ENCODE measurements at places on chromosomes 1 and 21.

GRCh38 chr1:94875794-94876193 lies 51.1 kb downstream of the CNN3 start:
- DNase-seq = no peak

DNA sequence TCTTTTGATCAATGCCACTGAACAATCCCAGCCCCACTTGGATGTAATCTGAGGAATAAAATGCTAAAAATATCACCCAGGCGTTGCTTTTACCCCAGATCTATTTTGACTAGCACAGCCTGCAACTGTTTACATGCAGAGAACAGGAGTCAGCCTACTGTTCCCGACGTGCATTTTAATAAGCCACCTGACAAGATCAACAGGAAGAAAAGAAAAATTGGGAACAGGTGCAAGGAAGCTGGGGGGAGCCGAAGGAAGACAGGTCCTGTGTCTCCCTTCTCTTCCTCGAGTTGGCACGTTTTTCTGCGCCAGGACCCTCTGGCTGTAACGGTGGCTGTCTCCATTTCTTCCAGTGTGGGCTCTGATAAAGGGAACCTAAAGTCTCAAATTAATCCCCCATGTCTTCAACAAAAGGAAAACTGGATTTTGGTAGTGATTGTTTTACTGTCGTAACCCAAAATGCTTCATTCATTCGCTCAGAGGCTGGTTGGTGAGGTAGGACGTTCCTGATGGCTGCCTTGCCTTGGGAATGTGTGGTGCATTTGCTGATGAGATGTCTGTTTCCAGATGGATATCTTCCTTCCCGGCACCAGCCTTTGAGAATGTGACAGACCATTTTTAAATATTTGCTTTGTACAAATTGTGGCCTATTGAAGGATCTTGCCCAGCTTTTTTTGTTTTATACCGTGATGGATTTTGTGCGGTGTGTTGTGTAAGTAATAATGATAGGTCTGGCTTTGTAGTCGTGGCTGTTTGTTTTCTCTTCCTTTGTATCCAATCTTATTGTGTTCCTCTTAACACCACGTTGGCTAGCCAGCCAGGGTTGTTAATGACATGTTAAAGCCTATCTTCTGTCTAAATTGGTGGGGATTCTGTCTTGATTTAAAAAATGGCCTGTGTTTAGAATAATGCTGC lies 117.5 kb downstream of the C1orf21 start:
- DNase-seq = no peak

GRCh38 chr1:48236716-48237470 lies 14.4 kb downstream of the SLC5A9 start:
- DNase-seq = no peak

DNA sequence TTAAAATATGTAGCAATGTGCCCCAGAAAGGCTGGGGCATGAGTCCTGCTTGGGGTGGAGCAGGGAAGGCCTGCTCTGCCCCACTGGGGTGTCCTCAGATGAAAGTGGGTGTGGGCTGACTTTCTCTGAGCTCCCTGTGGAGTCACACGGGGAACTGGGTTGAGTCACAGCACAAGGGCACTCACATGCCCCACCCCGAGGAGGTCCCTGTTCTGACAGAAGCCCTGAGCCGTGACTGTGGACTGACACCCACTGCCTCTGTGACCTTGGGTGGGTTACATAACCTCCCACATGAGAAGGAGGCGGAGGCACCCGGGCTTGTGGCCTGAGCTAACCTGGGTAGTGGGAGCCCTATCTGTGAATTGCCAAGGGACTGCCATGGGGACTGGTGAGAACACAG lies 52.5 kb upstream of the TINAGL1 start:
- DNase-seq = peak; percentile 70

DNA sequence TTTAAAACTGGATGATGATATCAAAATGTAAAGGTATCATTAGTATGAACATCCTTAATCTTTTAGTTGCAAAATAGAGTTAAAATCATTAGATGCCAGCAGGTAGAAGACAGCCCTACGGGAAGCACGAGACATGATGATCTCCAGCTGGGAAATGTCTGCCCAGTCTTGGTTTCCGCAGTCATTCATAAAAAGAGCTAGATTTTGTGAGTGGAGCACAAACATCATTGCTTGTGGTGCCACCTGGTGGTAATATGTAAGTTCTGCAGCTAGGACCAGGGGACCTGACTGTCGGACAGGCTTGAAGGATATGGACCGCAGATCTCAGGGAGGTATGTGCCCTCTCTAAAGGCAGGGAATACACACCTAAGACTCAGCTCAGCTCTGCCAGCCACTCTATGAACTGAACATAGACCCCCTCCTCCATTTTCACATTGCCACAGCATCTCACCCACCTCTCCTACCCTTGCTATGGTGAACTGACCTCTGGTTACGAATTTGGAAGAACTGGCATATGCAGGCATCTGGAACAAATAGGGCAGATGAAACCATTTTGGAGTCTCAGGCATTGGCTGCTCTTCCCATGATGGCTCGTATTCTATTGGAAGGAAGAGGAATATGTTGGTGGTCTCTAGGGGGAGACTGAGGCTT lies 9.2 kb downstream of the FCMR start:
- DNase-seq = peak; percentile 74

DNA sequence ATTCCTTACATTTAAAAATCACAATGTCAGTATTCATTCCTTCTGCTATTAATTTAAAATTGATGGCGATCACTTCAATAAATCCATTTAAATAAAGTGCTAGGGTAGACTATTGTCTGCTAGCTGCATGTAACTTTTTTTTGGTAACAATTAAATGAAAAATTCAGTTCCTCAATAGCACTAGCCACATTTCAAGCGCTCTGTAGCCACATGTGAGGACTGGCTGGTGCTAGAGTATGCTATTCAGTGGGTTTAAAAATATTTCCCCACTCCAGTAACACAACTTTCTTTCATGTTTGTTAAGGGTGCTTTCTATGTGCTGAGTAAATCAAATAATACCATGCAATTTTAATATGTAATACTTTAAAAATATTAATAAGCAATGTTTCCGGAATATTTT lies 108.2 kb downstream of the LTN1 start:
- no peak for DNase-seq

DNA sequence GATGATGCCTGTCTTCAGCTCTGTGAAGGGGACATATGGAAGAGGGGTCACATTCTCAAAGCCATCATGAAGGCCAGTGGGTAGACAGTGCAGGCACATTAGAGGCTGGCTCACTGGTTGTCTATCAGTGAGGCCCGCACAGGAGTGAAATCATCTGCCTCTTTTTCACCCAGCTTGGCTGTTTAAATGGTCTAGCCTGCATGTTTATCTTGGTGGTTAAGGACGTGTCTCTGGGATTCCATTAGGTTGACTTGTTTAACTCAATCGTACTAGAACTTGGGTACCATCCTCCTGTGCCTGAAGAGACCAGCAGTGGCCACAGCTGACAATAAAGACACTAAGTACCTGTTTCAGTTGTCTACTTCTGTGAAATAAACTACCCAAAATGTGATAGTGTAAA lies 219.3 kb downstream of the PLPP3 start:
- no peak for DNase-seq

DNA sequence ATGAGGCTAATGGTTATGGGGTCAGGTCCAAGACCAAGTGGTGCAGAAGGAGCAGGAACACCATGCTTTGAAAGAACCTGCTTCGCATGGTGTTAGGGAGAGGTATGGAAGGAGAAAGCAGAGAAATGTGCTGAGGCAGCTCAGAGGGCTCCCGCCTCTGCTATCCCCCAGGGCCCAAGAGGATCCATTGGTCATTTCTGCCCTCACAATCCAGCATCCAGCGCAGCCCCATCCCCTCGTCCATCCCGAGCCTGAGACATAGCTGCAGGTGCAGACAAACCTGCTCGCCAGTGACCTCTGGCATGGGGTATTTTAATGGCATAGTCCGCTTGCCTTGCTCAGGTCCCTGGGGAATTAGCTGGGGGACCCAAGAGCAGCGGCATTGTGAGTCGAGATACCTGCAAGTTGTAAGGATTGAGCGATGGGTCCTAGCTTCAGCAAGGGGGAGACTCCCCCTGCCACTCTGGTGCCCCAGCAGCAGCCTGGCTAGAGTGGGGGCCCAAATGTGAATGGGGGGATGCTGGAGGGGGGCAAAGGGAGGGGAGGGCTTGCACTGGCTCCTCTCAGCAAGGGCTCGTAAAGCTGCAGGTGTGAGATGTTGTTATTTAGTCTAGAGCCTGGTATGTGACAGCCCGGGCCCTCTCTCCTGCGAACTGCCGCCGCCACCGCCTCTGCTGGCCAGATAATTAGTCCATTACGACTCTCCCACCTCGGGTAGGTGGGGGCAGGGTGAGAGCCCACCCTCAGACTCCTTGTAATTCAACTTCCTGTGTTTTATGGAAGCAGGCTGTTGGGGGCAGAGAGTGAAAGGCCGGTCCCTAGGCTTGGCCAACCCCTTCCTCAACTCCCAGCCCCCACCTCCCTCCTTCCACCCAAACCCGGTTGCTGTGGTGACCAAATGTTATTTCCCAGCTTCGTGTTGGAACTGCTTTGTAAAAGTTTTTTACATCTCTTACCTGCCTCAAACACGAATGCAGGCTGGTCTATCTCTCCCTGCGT lies 118.8 kb downstream of the RNF220 start:
- no peak for DNase-seq
